Activated CD4-positive, alpha-beta T cell treated with anti-CD3 and anti-CD28 coated beads for 48 hours (primary cell): ENCODE measurements at places on chromosomes 7 and 10.

DNA sequence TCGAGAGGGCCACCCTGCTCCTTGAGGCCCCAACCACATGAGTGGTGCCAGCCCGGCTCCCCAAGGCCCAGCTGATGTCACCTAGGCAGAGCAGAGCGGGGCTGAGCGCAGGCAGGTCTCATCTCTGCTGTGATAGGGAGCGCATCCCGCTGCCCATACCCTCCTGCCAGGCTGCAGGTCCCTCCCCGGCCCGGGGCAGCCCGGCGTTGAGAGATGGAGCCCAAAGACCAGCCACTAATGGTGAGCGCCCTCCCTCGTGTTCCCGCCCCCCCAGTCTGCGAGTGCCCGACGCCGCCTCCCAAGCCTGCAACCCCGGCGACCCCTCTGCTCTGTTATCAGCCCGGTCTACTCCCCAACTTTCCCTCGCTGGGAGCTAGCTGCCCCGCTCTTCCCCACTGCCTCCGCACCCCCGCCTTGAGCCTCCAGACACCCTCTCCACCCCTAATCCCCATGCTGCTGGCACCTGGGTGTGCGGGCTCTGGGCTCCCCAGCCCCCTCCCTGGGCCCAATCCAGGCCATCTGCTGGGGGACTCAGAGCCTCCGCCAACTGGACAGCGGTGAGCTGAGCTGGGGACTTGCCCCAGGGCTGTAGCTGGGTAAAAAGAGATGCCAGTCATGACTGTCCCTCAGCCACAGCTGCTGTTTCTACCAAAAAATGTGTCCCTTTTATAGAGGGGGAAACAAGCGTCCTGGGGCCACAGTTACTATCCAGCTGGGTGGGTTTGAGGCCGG, 19.7 kb upstream of the CHST12 start:
- no peak for DNase-seq

DNA sequence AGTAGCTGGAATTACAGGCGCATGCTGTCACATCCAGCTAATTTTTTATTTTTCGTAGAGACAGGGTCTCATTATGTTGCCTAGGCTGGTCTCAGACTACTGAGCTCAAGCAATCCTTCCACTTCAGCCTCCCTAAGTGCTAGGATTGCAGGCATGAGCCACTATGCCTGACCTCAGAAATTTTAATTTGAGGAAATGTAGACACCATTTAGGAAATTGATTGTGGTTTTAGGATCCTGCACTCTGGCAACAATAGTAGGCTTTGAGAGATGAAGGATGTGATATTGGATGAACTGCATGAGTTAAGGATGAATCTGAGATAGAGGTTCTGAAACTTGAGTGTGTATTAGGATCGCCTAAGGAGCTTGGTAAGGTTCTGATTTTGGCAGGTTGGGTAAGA, 66.5 kb downstream of the PPP1R9A start:
- no peak for DNase-seq

GRCh38 chr10:6514844-6515780, 65.0 kb downstream of the PRKCQ start:
- no peak for DNase-seq

GRCh38 chr10:46229144-46229563, 57.6 kb upstream of the ANTXRL start:
- DNase-seq: peak; percentile 27

DNA sequence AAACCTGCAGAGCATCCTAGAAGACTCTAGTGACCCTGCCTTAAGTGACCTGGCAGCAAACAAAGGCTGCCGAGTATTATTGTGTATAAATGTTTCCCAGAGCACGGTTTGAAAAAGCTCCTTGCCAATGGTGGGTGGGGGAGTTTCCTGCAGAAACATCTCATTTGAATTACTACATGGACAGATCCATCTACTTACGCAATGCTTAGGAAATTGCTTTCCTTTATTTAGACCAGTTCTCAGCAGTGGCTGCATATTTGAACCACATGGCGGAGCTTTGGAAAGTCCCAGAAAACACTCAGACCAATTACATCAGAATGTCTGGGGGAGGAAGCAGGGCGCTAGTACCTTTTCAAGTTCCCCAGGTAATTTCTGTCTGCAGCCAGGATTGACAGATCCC, 560.9 kb downstream of the SDK1 start:
- no peak for DNase-seq

DNA sequence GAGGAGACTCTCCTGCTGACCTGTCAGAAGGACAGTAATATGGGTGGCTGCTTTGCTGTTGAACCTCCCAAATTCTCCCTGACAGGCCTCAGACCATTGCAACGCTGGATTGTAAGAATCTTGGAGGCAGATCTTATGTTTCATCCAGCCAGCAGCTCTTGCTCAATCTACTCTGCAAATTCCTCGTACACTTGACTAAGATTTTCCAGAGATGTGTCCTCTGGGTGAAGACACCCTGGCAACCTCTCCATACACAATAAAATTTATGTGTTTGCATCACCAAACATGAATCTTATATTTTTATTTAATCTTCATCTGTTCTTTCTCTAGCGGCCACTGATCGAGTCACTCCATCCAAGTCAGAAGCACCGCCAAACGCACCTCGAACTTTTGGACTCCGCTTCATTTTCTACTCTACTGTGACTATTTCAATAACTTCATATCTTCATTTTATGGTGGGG, 623.1 kb downstream of the ACTR3B start:
- no peak for DNase-seq
